Stromal cell of bone marrow (primary cell): ENCODE measurements at places on chromosomes 4 and X.

DNA sequence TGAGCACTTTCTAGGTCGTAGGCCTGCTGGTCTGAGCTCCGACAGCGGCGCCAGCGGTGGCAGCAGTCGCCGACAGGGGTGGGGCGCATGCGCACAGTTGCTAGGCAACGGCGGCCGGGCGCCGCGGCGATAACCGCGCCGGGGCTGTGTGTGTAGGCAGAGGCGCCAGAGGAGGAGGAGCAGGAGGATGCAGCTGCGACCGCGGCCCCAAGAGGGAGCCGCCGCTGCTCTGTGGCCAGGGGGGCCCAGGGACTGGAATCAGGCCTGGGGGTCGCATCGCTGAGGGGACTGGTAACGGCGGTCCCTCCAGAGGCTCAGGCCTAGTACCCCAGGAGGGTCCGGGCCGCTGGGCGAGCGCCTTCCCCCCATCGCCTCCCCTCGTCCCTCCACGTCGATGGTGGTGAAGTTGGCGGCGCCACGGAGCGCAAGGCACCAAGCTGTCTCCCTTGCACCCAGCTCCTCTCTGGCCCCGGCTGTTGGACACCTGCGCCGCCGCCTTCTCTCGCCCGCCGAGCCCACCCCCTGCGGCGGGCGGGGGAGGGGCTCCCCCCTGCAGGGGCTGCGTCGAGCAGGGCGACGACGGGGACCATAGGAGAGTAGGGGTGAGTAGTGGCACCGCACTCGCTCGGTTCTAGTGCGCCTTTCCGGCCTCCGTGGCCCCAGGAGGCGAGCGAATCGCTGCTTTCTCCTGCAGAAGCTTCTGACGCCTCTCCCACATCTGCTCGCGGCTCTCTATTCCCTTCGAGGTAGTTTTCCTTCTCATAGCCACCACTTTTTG lies 58.6 kb upstream of the ZC4H2 start:
- DNase-seq: peak; percentile 59

DNA sequence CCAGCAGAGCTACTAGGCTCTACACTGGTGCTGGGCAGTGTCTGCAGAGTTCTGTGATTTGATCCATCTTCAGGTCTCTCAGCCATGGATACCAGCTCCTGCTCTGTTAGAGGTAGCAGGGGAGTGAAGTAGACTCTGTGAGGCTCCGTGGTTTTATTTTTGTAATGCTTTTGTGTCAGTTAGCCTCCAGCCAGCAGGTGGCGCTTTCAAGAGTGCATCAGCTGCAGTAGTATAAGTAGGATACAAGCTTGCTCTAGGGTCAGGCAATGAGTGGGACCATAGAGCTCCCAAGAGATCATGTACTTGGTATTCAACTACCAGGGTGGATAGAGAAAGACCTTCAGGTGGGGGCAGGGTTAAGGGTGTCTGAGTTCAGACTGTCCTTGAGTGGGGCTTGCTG lies 362.5 kb upstream of the TRAM1L1 start:
- no peak for DNase-seq

DNA sequence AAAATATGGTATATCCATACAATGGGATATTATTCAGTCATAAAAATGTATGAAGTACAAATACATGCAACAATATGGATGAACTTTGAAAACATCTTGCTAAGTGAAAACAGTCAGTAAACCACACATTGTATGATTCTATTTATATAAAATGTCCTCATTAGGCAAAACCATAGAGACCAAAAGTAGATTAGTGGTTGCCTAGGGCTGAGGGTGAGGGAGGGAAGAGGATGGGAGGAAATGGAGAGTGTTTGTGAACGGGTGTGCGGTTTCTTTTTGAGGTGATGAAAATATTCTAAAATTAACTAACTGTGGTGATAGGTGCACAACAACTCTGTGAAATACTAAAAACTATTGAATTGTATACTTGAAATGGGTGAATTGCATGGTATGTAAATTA lies 29.6 kb downstream of the TEX11 start:
- no peak for DNase-seq

DNA sequence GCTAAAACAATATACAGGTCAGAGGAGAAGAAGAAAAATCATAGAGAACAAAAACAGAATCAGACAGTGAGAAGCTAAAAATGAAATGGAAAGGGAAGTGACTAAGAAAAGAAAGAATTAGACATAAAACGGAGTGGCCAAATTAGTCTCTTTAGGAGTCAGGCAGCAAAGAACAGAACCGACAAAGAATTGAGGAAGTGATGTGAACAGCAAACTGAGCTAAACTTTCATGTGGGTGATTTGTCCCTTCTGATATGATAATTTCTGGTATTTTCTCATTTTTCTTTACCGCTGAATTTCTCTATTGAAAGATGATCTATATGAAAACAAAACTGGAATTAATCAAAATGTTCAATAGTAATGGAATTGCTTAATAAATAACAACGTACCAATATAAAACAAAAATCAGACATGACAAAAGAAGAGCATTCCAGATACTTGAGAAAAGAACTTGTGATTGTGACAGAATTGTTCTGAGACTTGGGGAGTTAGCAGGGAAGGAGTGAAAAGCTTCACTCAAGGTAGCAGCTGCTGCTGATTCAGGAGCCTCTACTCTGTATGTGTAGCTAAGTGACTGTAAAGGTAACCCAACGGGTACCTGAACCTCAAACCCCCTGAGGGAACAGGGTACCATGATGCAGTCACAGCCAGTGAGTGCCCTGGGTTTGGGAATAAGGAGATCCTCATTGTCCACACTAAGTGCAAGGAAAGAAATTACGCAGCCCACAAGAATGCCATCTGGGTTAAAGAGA lies 8.8 kb downstream of the TAPT1 start:
- DNase-seq: no peak
